ENCODE measurements at places on chromosomes 7 and 10. TPM values are rescaled to one million over a fixed set of nuclear protein-coding genes. Genes with fewer than 3 reads are reported as not detected.
A peak's percentile ranks its signal among the peaks of the same experiment; 100 is the strongest.

- DNase-seq, result no peak
These were observed 830 bp downstream of the RAB18 start for GRCh38 chr10:27504808-27505460.

HTR7 gene
- polyA plus RNA-seq, result 1.3 TPM

- DNase-seq, result peak; percentile 75
These were observed 106.7 kb downstream of the TNS3 start for GRCh38 chr7:47474937-47475879.

- no peak for DNase-seq
These were observed 93.4 kb upstream of the PARD3 start for GRCh38 chr10:34908481-34908880.

UNCX gene
- polyA plus RNA-seq, result 9.4 TPM
